Globus pallidus (tissue), 1 donor: ENCODE measurements at places on chromosomes 6 and 20.

GRCh38 chr6:81894788-81895271 is 142.3 kb upstream of the TENT5A start:
- peak; percentile 99 for DNase-seq

DNA sequence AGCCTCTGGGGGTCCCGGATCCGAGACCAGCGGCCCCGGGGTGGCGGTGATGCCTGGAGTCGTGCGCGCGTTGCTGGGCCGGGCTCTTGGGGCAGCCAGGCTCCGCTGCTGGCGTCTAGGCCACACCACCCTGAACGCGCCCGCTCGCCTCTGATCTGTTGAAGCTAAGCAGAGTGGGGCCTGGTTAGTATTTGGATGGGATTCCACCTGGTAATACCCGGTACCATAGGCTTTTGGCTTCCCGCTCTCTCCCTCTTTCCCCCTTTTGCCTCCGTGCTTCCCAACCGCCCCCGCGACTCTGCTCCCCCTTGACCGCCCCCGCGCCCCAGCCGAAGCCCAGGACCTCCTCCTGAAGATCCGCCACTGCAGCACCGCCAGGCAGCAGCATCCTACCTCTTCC is 1383.5 kb upstream of the DEFB115 start:
- DNase-seq: no peak

DNA sequence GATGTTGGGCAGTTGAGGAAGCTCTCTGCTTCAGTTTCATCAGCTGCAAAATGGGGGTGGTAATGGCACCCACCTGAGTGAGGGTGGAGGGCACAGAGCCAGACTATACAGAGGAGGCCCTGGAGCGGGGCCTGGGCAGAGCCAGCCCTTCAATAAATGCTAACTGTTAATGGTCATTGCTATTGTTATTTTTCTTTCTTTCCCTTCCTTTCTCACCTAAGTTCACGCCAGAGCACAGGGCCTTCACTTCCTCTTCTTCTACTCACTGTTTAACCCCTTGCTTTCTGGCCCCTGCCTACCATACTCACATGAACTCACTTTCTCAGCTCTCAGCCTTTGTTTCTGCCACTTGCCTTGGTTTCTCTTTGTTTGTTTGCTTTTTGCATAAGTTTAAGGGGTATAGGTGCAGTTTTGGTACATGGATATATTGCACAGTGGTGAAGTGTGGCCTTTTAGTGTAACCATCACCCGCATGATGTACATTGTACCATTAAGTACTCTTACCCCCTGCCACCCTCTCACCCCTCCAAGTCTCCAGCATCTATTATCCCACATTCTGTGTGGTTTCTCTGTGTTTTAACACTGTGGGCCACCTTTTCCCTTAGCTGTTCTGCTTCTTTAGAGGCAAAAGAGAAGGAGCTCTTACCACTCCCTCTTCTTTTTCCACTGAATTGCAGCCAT is 7.5 kb upstream of the RREB1 start:
- no peak for DNase-seq

DNA sequence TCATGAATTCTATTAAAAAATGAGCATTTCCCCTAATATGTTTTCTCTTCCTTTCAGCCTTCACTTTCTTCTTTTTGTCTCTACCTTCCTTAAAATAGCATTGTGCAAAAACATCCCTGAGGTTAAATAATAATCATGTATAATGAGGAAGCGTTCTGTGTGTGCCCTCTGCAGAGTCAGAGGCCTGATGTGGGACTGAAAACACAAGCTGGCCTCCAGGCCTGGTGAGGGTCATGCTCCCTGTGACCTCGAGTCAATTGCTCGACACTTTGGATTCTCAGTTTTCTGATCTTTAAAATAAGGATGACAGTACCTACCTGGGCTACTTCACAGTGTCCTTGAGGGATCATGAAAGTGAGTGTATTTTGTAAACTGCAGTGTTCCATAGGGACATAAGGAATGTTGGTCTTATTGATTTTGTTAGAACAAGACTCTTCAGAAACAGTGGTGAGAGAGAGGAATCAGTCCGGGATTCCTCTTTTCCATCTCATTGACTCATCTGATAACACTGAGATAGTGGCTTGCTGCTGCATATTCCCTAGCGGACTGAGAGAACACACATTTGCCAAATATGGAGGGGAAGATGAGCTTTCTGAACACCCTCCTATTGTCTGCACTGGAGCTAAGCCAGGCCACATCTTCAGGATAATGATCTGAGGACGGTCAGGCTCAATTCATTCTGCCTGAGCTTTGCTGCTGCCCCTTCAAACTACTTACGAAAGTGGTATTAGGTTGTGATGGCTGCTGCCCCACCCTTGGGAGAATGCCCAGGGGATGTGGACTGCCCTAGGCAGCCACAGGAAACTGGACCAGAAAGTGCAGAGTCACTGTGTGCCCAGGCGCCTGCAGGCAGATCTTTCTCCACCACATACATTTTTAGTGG is 39.6 kb upstream of the PDE7B start:
- no peak for DNase-seq

- DNase-seq: no peak
These were observed 303.8 kb upstream of the MAN1A1 start for GRCh38 chr6:119653329-119653728.

DNA sequence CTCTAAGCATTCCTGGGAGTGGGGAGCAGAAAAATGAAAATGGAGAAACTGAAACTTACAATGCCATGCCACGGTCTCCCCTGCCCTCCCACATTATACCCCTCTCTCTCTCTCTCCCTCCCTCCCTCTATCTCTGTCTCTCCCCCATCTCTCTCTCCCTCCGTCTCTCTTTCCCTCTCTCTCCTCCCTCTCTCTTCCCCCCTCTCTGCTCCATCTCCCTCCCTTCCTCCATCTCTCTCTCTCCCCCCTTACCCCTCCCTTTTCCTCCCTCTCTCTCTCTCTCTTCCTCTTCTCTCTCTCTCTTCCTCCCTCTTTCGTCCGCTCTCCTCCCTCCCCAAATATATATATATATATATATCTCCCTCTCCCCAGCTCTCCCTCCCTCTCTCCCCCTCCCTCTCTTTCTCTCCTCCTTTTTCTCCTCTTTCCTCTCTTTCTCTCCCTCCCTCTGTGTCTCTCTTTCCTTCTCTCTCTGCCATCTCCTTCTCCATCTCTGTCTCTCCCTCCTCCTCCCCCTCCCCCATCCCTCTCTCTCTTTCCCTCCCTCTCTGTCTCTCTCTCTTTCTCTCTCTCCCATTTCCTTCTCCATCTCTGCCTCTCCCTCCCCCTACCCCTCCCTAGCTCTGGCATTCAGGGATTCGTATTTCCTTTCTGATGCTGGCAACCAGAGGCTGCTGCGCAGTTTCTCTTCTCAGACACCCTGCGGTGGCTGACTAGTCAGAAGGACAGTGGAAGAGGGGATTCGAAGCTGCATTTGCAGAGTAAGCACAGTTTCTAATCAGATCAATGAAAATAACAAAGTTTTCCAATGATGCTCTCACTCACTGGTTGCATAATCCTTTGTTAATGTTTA is 13.9 kb upstream of the VAPB start:
- no peak for DNase-seq

- DNase-seq: peak; percentile 5
These were observed 728.3 kb downstream of the MAFB start for GRCh38 chr20:39960522-39961428.
